ENCODE measurements at places on chromosomes 5 and 9.
A peak's percentile ranks its signal among the peaks of the same experiment; 100 is the strongest.

DNA sequence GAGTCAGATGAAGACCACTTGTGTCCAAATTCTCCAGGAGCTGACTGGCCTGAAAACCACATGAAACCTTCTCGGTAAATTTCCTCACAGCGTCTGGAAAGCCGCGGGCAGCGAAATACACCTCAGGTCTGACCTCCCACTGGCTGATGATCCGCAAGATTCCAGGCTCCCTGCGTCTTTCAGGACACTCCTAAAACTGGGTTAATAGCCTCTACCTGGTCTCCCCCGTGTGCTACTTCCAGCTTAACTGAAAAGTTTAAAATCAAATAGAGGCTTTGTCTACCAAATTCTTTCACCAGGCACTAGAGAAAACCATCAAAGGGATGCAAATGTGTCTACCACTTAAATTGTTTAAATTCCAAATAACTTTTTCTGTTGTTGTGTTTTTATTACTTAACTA lies 312.6 kb downstream of the DRD1 start:
- DNase-seq, result no peak

DNA sequence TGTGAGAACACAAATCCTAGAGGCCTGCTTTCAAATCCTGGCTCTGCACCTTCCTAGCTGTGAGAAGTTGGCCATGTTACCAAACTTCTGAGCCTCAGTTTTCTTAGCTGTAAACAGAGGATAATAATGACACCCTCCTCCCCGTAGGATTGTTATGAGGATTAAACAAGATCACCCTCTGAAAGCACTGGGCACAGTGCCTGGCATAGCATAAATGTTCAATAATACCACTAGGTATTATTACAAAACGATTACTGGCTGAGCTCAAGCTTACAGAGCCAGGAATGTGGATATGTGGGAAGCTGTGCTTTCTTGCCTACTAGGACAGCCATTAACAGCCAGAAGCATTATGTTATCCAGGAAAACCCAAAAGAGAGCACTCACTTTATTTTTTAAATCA lies 30.8 kb upstream of the POU4F3 start:
- DNase-seq, result no peak

GRCh38 chr9:38182321-38182720 lies 113.3 kb upstream of the SHB start:
- no peak for DNase-seq

DNA sequence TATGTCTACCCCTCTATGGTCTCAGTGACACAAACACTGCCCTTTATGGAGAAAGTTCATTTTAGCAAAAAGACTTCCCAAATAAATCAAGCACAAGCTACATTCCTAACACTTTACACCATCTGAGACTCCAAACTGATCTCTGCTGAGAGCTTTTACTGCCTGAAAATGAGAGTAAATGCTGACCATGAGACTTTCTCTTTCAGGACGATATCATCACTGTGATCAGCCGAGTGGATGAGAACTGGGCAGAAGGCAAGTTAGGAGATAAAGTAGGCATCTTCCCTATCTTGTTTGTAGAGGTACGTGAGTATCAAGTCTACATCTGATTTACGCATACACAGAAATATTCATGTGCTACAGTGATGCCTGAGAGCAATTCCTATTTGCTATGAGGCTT lies 67.5 kb downstream of the SH3RF2 start:
- no peak for DNase-seq

GRCh38 chr5:392431-392988 lies 50.5 kb upstream of the EXOC3 start:
- DNase-seq, result no peak

GRCh38 chr9:6409811-6410210 lies 3.2 kb upstream of the UHRF2 start:
- DNase-seq, result no peak

DNA sequence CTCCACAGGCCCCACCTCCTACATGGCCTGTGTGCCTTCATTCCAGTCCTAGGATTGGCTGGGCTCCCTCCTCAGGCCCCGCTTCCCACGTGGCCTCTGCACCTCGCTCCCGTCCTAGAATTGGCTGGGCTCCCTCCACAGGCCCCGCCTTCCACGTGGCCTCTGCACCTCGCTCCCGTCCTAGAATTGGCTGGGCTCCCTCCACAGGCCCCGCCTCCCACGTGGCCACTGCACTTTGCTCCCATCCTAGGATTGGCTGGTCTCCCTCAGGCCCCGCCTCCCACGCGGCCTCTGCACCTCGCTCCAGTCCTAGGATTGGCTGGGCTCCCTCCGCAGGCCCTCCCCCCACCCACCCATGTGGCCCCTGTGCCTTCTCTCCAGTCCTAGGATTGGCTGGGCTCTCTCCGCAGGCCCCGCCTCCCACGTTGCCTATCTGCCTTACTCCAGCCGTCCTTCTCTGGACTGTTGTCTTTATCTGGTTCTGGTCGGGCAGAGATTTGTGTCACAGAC lies 45.3 kb upstream of the CACNA1B start:
- DNase-seq, result no peak

GRCh38 chr5:8633259-8633658 lies 764.3 kb downstream of the MTRR start:
- DNase-seq, result peak; percentile 51

- DNase-seq, result no peak
These were observed 4.9 kb downstream of the NADK2 start for GRCh38 chr5:36236801-36237200.

DNA sequence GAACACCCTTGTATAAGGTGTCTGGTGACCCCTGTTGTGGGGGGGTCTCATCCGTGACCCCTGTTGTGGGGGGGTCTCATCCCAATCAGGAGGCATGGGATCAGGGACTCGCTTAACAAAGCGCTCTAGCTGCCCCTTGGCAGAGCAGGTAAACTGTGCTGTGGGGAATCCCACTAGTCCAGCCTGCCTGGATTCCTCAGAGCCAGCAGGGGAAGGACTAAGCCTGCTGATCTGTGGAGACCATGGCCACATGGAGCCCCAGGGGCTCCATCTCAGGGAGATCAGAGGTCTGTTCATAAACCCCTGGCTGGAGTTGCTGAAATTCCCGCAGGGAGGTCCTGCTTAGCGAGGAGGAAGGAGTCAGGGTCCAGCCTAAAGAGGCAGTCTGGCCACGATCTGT lies 45.8 kb upstream of the TXNDC8 start:
- no peak for DNase-seq

DNA sequence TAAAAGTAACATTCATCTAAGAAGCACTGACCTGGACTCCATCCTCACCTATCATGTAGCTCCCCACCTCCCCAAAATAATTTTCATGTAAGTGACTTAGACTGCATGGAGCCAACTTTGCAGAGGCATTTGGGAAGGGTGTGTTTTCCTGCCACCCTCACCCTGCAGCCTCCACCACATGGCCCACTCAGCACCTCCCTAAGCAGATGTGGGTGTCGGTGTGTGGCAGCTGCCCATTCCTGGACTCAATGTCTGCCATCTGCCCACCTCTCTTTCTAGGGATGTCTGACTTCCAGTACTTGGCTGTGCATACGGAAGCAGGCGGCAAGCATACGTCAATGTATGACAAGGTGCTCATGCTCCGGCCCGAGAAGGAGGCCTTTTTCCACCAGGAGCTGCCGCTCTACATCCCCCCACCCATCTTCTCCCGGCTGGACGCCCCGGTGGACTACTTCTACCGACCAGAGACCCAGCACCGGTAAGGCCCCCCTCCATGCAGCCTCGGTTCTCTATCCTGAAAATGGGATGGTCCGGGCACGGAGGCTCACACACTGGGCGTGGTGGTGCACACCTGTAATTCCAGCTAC lies 12.7 kb downstream of the GTF3C5 start:
- DNase-seq, result no peak

DNA sequence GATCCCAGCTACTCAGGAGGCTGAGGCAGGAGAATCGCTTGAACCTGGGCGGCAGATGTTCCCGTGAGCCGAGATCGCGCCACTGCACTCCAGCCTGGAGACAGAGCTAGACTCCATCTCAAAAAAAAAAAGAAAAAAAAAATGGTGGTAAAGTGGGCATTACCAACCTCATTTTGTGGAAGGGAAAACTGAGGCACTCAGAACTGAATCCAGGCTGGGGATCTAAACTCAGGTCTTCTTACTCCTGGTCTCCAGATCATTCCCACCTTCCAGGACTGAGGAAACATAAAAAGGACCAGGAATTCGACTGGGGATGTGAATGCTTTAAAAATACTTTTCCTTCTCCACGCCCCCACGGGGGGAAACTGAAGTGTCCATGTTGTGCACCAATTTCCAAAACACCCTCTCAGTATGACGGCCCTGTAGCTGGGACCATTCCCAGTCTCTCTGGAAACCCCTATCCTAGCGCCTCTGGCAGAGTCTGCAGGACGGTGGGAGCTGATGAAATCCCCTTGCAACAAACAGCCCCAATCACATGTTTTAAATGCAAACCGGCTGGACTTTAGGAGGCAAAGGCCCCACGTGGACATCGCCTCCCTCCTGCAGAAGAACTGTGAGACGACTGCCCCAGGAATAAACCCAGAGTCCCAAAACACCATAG lies 8.9 kb upstream of the AKNA start:
- peak; percentile 91 for DNase-seq

DNA sequence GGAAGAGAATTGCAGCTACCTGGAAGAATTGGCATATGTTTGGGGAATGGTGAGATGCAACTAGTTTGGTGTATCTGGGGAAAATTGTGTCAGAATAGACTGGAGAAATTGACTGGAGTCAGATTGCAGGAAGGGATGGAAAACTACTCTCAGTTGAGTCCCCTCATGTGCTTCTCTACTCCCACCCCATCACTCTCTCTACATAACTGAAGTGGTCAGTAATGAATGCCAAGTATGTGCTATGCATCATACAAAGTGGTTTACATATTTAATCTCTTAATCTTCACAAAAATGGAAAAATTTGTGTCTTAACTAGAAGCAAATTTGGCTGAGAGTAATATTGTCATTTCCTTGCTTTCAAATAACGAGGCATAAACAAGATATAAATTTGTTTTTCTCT lies 146.4 kb upstream of the TNC start:
- peak; percentile 81 for DNase-seq

GRCh38 chr9:129851821-129852220 lies 16.6 kb downstream of the USP20 start:
- DNase-seq, result no peak

DNA sequence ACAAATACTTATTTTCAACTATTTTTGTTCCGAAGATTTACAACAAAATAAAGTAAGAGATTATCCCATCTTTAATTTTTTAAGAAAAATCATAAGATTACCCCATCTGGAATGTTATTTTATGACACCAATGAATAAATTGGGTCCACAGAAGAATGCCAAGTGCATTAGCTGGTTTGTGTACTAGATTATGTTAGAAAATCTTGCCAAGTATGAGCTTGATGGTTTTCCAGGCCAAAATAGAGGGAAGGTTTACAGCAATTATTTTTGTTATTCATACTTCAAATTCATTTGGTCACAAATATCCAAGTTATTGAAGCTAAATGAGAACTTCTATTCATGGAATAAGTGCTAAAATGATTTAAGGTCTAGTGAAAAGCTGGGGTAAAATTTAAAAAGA lies 109.4 kb upstream of the DMRTA1 start:
- DNase-seq, result no peak

GRCh38 chr5:35811108-35811741 lies 45.5 kb upstream of the IL7R start:
- no peak for DNase-seq

DNA sequence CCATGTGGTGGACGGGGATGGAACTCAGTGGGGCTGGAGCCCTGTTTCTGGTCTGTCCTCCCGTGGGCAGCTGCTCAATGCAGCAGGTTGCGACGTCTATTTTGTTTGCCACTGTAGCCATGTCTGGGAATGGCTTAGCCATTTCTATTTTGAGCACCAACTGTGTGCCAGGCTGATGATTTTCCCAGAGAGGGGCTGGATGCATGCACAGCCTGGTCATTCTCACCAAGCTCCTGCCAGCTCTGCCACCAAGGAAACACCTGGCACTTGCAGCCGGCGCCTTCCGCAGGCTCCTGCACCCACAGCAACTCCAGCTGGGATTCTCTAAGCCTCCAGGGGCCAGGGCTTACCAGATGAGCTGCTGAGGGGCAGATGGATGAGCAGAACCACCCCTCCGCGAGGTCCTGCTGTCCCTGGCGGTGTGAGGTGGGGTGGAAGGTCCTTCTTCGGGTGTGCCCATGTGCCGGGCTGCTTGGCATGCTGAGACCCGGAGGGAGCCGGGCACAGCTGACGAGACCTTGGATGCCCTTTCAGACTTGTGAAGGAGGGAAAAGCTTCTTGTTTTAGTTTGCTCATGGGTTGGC lies 151.2 kb downstream of the RXRA start:
- no peak for DNase-seq

DNA sequence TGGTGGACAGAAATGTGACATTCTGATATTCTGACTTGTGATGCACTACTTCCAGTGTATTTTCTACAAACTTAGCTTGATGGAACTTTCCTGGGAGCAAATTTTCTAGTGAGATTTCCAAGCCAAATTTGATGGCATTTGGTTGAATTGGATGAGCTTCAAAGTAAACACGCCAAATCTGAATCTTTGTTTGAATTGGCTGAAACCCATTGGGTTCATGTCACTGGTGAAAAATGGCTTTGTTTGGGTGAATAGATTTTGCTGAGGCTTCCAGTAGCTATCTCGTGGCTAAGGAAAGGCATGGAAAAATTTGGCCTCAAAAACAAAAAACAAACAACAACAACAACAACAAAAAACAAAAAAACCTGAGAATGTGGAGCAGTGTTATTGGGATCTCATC lies 271.1 kb upstream of the RPS23 start:
- DNase-seq, result no peak

DNA sequence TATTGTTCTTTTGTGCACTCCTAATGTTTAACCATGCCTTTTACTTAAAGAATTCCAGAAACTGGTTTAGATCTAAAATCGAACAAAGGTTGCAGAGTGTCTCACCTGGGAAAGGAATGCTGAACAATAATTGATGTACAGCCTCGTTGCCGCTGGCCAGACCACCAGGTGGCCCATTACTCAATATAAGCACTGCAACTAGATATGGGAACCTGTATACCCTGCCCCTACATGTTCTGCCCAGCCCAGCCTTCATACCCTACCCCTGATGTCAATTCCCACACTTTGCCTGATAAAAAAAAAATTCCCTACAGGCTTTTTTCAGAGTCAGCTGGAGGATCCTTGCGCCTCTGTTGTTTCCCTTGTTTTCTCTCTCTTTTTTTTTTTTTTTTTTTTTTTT lies 13.8 kb downstream of the HINT1 start:
- DNase-seq, result no peak

- DNase-seq, result no peak
These were observed 1.4 kb upstream of the QSOX2 start for GRCh38 chr9:136246849-136247550.

DNA sequence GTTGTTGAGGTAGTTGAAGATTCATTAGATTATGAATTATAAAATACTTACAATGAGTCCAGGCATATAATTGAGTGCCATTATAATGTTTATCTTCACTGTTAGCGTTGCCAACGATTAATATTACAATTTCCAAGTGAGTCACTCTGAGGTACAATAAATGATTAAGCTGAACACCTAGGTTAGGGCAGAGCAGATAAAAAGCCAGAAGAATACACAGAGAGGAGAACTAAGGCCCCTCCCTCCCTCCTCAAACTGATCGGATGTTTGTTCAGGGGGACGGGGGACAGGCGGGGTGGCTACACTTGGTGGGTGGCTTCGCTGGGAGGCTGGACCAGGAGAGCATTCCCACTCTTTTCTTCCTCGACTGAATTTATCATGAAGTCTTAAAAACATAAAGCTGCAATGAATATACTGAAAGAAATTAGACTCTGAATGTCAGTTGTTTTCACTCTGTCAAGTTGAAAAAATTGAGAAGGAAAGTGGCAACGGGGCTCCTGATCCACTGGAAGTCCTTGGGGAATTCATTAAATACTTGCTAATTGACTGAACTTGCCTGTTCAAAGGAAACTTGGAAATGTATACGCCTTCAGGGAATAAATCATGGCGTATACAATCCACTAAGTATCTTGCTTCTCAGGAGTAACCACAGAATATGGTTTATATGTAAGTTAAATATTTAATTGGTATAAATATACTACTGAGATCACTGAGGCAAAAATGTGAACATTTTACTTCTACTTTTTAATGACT lies 198.1 kb downstream of the TSSK1B start:
- DNase-seq, result no peak

Measured in fibroblast of skin of left quadriceps (primary cell).